Brain pericyte (primary cell): ENCODE measurements at places on chromosomes 3 and 15.

DNA sequence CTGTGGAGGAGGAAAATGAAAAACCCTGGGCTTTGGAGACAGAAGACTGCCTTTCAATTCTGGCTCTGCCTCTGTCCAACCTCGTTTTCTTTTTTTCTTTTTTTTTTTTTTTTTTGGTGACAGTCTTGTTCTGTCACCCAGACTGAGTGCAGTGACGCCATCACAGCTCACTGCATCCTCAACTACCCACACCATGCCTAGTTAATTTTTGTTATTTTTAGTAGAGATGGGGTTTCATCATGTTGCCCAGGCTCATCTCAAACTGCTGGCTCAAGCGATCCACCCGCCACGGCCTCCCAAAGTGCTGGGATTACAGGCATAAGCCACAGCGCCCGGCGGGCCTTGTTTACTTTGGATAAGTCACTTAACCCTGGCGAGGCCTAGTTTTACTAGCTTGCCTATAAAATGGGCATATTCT lies 66.3 kb upstream of the SLC25A26 start:
- no peak for DNase-seq

GRCh38 chr3:195297446-195297845 lies 26.5 kb upstream of the XXYLT1 start:
- no peak for DNase-seq

DNA sequence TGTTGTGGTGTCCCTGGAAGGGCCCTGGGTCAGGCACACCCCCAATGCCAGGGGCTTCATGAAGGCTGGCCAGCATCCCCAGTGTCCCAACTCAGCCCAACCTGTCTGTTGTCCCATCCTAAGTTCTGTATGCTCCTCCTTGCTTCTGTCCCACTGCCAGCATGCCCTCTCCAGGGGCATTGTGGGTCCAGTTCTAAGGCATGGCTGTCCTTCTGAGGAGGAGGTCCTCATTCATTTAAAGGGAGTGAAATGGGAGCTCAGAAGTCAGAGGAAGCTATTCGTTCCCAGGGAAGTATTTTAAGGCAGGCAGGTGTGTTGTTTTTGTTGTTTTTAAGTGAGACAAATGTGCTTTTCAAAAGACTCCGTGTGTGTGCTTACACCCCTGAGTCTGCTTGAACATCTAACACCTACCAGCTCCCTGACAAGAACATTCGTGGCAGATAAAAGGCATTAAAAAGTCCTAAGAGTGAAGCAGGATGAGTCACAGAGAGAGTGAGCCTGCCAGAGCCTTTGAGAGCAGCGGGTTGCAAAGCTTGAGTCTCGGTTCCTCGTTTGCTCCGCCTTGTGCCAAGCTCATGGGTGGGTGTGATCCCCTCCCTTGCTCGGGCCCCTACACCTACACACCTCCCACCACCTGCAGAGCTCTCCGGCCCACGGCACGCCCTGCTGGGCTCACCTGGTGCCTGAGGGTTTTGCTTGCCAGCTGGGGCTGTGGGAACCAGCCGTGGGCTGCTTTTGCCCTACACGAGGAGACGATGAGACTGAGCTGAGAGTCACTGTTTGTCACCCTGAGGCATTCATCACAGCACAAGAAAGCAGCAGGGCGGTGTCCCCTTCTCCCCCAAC lies 183.4 kb upstream of the TOPAZ1 start:
- DNase-seq: no peak

- DNase-seq: no peak
Measured at GRCh38 chr3:186464424-186465093, 79.6 kb downstream of the CRYGS start.

DNA sequence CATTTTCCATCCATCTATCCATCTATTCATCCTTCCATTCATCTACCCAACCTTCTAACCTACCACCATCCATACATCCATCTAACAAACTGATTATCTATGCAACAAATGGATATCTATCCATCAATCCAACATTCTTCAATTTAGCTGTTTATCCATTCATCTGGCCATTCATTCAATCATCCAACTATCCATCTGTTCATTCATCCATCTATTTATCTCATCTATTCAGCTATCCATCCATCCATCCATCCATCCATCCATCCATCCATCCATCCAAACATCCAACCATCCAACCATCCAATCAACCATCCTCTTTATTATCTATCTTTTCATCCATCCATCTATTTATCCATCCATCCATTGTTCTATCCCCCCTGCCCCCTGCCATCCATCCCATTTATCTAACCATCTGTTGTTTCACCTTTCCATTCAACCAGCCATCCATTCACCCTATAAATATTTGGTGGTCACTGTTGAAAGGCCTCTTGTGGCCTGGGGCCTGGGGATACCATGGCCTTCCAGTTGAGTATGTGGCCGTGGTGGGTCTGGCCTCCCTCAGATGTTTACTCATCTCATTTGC lies 44.7 kb downstream of the SLC6A6 start:
- DNase-seq: no peak

- DNase-seq: no peak
Measured at GRCh38 chr3:109045271-109046040, 72.5 kb downstream of the MORC1 start.

DNA sequence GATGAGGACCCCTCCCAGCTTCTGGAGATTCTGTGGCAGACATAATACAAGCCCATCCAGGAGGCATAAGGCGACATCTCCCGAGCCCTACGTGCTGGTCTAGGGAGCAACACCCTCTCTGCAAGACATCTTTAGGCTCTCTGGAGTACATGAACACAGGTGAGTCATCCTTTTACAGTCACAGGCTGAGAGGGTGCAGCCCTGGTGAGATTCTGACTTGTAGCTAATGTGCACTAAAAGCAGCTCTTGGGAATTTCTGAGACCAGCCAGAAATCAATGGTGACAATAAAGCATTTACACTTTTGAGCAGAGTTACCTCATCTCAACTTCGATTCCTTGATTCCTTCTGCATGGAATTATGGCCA lies 131.1 kb downstream of the XXYLT1 start:
- no peak for DNase-seq

GRCh38 chr3:186108106-186108940 lies 566 bp downstream of the ETV5 start:
- DNase-seq: no peak

- no peak for DNase-seq
Measured at GRCh38 chr15:63997715-63998442, 48.4 kb downstream of the DAPK2 start.

GRCh38 chr3:40366203-40367162 lies 20.5 kb upstream of the ENTPD3 start:
- DNase-seq: no peak

DNA sequence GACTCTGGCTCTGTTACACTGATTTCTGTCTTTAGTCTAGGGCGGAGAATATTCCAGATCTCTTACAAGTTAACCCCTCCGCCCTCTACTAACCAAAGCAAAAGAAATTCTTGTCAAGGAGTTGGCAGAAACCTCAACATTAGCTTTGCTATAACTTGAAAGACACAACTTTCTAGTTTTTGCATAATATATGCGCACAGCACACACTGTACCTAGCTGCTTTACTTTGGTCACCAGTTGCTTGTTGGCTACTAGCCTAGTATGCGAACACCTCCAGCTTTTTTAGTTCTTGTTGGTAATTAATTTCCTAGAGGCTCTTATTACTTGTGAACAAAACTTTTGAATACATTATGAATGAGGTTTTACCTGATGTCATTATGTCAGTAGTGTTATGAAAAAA lies 348.8 kb upstream of the C2CD4B start:
- no peak for DNase-seq

GRCh38 chr3:147361454-147362420 lies 44.6 kb downstream of the ZIC4 start:
- no peak for DNase-seq

- DNase-seq: no peak
Measured at GRCh38 chr3:77873598-77873997, 833.7 kb downstream of the ROBO2 start.

DNA sequence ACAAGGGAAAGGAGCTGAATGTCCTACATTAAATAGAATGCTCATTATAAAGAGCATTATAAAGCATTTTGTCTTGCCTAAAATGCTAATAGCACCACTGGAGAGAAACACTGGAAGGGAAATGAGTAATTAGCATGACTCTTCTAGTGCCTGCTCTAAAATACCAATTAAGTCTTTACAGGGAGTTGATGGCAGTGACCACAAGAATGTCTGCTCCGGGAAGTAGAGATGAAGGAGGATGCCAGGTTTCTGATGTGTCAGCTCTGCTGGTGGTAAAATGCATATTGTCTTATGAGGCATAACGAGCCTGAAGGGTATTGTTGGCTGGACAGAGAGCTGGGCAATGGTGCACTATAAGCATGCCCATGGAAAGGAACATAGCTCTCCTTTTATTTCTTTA lies 49.5 kb downstream of the MYLK start:
- DNase-seq: no peak

- no peak for DNase-seq
Measured at GRCh38 chr3:153070511-153070868, 91.5 kb upstream of the RAP2B start.

- DNase-seq: no peak
Measured at GRCh38 chr15:100133001-100133400, 208.8 kb downstream of the ADAMTS17 start.

GRCh38 chr3:139434228-139434627 lies 42.1 kb downstream of the RBP2 start:
- no peak for DNase-seq

DNA sequence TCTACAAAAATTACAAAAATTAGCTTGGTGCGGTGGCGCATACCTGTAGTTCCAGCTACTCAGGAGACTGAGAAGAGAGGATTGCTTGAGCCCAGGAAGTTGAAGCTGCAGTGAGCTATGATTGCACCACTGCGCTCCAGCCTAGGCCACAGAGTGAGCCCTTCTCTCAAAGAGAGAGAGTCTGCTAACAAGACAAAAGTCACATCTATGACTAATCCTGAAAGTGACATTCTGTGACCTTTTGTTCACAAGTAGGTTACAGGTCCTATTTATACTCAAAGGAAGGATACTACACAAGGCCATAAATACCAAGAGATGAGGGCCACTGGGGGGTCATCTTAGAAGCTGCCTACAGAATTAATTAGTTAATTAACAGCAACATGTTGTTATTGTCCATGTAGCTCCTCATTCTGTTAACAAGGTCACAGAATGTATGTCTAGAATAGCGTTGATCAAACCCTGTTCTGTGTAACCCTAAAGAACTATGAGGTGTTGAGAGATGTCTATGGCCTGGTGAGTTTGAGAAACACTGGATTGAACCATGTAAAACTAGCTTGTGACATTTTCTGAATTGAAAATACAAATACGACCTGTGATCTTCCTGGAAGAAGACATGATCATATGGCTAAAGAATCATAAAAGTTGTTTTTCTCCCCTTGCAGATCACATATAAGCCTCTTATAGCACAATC lies 97.0 kb downstream of the SAMMSON start:
- DNase-seq: no peak

GRCh38 chr3:110198717-110199587 lies 861.6 kb upstream of the DPPA4 start:
- no peak for DNase-seq

DNA sequence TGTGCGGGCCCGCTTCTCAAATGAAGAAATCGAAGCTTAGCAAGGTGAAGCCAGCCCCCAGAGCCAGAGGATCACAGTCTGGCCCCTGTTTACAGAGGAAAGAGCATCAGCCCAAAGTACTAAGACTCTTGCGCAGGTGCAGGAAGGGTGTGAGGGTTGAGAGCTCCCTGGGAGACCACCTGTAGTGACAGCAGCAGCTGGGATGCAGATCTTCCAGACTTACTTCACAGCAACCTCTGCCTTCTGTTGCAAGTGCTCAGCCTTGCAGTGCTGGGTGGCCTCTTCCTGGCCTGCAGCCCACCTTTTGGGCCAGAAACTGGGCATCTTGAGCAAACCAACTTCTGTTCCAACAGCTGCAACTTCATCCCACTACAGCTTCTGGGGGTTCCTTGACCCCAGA lies 19.7 kb downstream of the SPATA12 start:
- no peak for DNase-seq

GRCh38 chr3:133466531-133467386 lies 66.9 kb downstream of the BFSP2 start:
- DNase-seq: no peak

DNA sequence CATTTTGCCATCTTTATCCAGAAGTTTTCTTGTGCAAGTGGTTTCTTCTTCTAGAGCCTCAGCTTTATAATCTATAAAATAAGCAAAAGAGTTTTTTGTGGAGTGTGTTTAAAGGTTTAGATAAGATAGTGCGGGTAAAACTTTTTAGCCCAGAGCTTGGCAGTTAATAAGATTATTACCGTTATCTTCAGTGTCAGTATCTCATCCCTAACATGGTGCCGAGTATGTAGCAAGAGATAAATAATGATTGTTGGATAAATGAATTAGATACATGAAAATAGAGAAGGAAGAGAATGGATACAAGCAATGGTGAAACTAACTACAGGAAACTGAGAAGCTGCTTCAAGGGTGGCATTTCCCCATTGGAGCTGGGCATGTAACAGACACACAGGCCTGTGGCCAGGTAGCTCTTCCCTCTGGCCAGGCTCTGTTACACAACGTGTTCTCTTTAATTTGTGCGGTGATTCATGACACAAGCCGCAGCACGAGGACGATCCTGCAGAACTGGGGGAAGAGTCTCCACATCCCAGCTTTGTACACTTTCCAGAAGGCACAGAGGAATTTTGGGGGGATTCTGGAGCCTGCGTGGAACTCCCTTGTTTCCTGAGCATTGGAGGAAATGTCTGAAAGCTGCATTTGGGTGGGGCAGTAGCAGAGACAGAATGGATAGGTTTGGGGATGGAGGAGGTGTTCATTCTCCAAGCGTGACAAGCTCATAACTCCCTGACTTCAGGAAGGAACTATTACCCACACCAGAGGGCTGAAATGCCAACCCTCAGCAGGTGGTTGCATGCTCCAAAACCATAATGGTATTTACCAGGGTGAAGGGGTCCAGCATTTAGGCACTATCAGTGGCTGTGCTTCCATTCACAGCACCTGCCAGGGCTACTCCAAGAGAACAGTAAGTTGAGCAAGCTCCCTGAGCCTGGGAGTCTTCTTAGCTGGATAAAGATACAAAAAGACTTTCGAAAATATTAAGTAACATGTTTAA lies 14.2 kb upstream of the ST6GAL1 start:
- DNase-seq: no peak

GRCh38 chr15:60494108-60494507 lies 15.2 kb upstream of the ICE2 start:
- no peak for DNase-seq

- no peak for DNase-seq
Measured at GRCh38 chr15:26126819-26127387, 263.8 kb upstream of the ATP10A start.

DNA sequence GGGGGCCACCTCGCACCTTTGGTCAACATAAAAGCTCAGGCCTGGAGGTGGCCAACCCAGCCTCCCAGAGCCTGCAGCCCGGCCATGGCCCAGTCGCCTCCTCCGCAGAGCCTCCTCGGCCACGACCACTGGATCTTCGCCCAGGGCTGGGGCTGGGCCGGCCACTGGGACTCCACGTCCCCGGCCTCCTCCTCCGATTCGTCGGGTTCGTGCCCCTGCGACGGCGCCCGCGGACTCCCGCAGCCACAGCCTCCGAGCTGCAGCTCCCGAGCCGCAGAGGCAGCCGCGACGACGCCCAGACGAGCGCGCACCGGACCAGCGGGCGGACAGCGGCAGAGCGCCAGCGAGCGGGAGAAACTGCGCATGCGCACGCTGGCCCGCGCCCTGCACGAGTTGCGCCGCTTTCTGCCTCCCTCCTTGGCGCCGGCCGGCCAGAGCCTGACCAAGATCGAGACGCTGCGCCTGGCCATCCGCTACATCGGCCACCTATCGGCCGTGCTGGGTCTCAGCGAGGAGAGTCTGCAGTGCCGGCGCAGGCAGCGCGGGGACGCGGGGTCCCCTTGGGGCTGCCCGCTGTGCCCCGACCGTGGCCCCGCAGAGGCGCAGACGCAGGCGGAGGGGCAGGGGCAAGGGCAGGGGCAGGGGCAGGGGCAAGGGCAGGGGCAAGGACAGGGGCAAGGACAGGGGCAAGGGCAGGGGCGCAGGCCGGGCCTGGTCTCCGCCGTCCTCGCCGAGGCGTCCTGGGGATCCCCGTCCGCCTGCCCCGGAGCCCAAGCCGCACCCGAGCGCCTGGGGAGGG lies at the start of gene MESP2:
MESP2 (plus strand) TSS at position 59 of the 799 bp plus-strand sequence; CDS start at position 85, 26 bp downstream.
- no peak for DNase-seq
